ENCODE measurements at places on chromosomes 2 and 18.

- no peaks in the 10 kb centered on the region for H3K4me1 ChIP-seq
- no peaks in the 10 kb centered on the region for H3K27me3 ChIP-seq
- peaks cover 6% of the 10 kb centered on the region for H3K36me3 ChIP-seq
- H3K27ac ChIP-seq, result no peak overlapping the region
Observed at GRCh38 chr18:62045316-62045715, 141.5 kb downstream of the PIGN start.

- no peak overlapping the region for H3K4me3 ChIP-seq
- H3K27me3 ChIP-seq, result no peaks in the 10 kb centered on the region
- no peak overlapping the region for H3K27ac ChIP-seq
- DNase-seq, result no peak
Observed at GRCh38 chr2:190786404-190787166, 94.0 kb upstream of the GLS start.

GRCh38 chr2:20823917-20824316 is 1.0 kb upstream of the LDAH start:
- H3K4me3 ChIP-seq, result peak overlapping the region; percentile 17
- no peak overlapping the region for H3K27ac ChIP-seq
- peaks cover 9% of the 10 kb centered on the region for H3K36me3 ChIP-seq
- H3K27me3 ChIP-seq, result no peaks in the 10 kb centered on the region
- peaks cover 13% of the 10 kb centered on the region for H3K4me1 ChIP-seq
- no peak for DNase-seq

DNA sequence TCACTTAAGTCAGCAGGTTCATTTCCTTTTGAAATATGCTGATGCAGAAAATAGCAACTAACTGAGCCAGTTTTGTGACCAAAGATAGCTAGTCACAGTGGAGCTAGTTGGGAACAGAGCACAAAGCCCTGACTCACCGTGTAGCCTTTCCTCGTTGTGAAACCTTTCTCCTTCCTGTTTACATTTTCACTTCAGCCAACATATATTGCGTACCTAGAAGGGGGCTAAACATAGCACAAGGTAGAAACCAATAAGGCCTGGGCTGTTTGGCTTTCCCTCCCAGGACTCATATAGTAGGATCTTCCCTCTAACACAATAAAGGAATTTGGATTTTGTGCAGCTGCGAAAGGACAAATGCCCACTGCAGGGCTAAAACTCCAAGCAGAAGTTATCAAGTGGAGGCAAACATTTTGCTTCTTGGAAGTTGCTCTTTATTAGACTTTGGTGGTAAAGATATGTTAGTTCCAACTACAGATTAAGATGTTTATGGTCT is 24.5 kb upstream of the LPIN2 start:
- DNase-seq, result peak; percentile 36
- H3K27me3 ChIP-seq, result peaks cover 3% of the 10 kb centered on the region
- H3K36me3 ChIP-seq, result no peaks in the 10 kb centered on the region
- peak overlapping the region; percentile 78 for H3K27ac ChIP-seq
- peaks cover 24% of the 10 kb centered on the region for H3K4me1 ChIP-seq

- DNase-seq, result no peak
- H3K36me3 ChIP-seq, result no peaks in the 10 kb centered on the region
- H3K27ac ChIP-seq, result no peak overlapping the region
- H3K27me3 ChIP-seq, result no peaks in the 10 kb centered on the region
Observed at GRCh38 chr2:138137949-138138348, 173.7 kb downstream of the HNMT start.

GRCh38 chr2:103879101-103879500 is 974.8 kb upstream of the POU3F3 start:
- no peak for DNase-seq
- H3K4me3 ChIP-seq, result no peak overlapping the region
- H3K4me1 ChIP-seq, result no peaks in the 10 kb centered on the region
- H3K27ac ChIP-seq, result no peak overlapping the region
- H3K36me3 ChIP-seq, result no peaks in the 10 kb centered on the region

- no peak overlapping the region for H3K4me3 ChIP-seq
- no peak for DNase-seq
- peaks cover 38% of the 10 kb centered on the region for H3K4me1 ChIP-seq
- H3K27me3 ChIP-seq, result no peaks in the 10 kb centered on the region
Observed at GRCh38 chr2:149579972-149580882, 7.3 kb downstream of the MMADHC start.

DNA sequence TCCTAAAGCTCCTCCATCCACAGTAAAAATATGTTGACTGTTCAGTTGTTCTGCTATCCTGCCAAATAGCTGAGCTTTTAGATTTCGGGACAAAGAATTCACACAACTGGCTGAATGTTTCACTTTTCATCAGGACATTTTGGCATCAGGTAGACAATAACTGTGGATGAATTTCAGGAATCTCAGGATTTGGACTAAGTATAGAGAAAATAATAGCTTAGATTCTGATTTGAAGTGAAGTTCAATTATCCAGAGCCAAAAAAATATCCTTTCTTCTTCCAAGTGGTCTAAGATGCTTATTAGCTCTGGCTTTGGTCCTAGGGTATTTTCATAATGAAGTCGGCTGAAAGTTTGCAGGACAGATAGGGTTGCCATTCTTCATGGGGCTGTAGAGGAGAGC is 16.1 kb downstream of the KCNE4 start:
- no peaks in the 10 kb centered on the region for H3K36me3 ChIP-seq
- H3K27me3 ChIP-seq, result no peaks in the 10 kb centered on the region
- no peak overlapping the region for H3K4me3 ChIP-seq
- no peak overlapping the region for H3K27ac ChIP-seq
- H3K4me1 ChIP-seq, result no peaks in the 10 kb centered on the region
- DNase-seq, result no peak

- H3K36me3 ChIP-seq, result no peaks in the 10 kb centered on the region
- no peak overlapping the region for H3K4me3 ChIP-seq
Observed at GRCh38 chr2:231378026-231378722, 17.3 kb upstream of the B3GNT7 start.

DNA sequence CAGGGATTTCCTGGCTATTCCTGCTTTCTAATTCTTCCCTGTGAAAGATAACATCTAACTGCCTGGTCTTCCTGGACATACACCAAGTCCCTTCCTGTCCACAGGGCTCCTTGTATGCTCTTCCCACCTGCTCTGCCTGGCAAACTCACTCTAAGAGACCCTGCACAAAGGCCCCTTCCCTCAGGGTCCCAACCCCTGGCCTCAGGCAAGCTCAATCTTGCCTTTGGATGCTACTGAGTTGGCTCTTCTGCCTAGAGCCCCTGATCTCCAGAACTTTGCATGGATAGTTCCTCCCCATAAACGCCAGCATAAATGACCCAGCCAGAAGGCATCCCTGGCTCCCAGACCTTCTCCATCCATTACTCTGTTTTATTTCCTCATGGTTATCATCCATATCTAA is 98.3 kb upstream of the OTOS start:
- no peak for DNase-seq
- peaks cover 2% of the 10 kb centered on the region for H3K4me1 ChIP-seq
- no peaks in the 10 kb centered on the region for H3K36me3 ChIP-seq
- peaks cover 8% of the 10 kb centered on the region for H3K27me3 ChIP-seq

GRCh38 chr2:181397331-181397730 is 59.9 kb upstream of the ITGA4 start:
- no peak overlapping the region for H3K27ac ChIP-seq
- H3K36me3 ChIP-seq, result peaks cover 11% of the 10 kb centered on the region
- no peak overlapping the region for H3K4me3 ChIP-seq
- no peak for DNase-seq

DNA sequence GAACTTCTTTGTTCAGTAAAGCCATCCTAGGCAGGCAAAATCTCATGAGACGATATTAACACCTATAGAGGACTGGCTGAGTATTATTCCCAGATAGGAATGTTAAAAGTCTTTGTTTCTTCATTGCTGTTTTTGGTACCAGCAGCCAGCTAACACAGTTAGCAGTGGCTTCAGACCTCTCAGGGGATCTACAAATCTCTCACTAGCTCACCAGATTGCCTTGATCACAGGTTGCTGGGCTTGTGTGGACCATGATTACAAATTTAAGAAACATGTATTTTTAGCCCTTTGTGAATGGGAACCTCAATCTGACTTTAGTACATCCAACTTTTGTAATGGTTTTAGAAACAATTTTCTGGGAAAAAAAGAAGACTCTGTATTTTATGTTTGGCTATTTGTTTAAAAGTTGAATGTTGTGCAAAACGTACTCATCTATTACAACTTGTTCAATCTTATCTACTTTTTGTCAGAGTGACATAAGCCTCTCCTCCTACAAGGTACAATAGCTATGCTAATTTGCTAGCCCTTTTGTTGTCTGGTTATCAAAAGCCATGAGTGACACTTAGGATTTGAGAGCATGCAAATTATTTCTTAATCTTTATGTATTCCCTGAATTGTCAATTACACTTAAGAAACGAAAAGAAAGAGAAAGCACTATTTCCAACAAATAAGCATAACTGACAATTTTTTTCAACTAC is 693.1 kb downstream of the ERBB4 start:
- H3K36me3 ChIP-seq, result no peaks in the 10 kb centered on the region
- H3K27ac ChIP-seq, result no peak overlapping the region

DNA sequence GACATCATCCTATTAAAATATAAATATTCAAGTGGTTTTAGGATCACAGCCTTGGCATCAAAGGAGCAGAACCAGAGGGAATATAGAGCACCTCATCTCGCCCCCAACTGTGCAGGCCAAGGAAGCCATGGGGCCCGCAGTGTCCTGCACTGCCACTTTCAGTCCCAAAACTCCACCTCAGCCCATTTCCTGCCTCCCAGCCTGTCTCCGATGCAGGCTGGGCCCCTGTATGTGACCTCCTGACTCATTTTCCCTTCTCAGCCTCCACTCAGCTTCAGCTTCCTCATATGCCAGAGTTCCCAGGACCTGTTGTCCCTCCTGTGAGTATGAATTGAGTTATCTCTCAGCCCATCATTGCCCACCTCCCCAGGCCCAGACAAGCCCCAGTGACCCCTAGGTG is 72.9 kb upstream of the GLI2 start:
- H3K4me1 ChIP-seq, result no peaks in the 10 kb centered on the region
- H3K36me3 ChIP-seq, result no peaks in the 10 kb centered on the region
- DNase-seq, result no peak
- no peak overlapping the region for H3K27ac ChIP-seq
- no peak overlapping the region for H3K4me3 ChIP-seq

GRCh38 chr2:231935815-231936214 is 9.6 kb upstream of the NPPC start:
- H3K4me3 ChIP-seq, result no peak overlapping the region
- peaks cover 4% of the 10 kb centered on the region for H3K27me3 ChIP-seq
- DNase-seq, result no peak
- no peaks in the 10 kb centered on the region for H3K36me3 ChIP-seq
- H3K27ac ChIP-seq, result no peak overlapping the region

GRCh38 chr2:231568098-231568784 is 24.4 kb upstream of the TEX44 start:
- peaks cover 3% of the 10 kb centered on the region for H3K27me3 ChIP-seq
- H3K4me3 ChIP-seq, result no peak overlapping the region
- no peak overlapping the region for H3K27ac ChIP-seq

- peaks cover 13% of the 10 kb centered on the region for H3K4me1 ChIP-seq
- peaks cover 6% of the 10 kb centered on the region for H3K27me3 ChIP-seq
- no peak overlapping the region for H3K4me3 ChIP-seq
- no peak for DNase-seq
- H3K36me3 ChIP-seq, result no peaks in the 10 kb centered on the region
Observed at GRCh38 chr2:151297882-151298281, 8.4 kb upstream of the NMI start.

GRCh38 chr2:217919781-217920351 is 82.9 kb downstream of the TNS1 start:
- H3K4me1 ChIP-seq, result no peaks in the 10 kb centered on the region
- no peak for DNase-seq
- H3K27me3 ChIP-seq, result no peaks in the 10 kb centered on the region
- H3K36me3 ChIP-seq, result no peaks in the 10 kb centered on the region
- no peak overlapping the region for H3K4me3 ChIP-seq

DNA sequence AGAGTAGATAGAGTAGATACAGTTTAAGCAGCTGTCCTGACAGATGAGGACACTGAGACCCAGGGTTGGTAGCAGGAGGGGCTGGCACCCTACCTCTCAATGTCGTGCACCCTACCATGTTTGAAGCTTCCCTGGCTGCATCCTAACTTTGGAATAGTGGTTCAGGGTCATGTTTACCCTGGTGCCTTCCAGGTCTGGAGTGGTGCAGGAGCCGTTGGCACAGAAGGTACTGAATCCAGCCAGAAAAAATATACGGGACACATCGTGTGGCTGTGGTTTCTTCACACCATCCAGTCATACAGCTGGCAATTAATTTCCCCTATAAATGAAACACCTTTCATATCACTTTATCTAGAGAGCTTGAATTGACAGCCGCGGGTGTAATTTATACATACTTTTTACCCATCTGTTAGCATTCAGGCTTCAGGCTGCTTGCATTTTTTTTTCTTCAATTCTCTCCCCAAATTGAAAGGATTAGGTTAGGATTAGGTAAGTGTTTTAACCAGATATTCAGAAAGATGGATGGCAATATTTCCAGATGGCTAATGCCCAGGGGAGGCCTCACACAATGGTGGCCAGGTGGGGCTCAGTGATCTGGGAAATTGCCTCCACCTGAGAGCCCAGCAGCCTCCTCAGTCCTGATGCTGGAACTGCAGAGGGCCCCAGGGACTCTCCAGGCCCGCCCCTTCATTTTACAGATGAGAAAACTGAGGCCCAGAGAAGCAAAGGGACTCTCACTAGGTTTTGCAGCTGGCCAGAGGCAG is 127.0 kb downstream of the CELF4 start:
- H3K27ac ChIP-seq, result no peak overlapping the region
- H3K4me1 ChIP-seq, result no peaks in the 10 kb centered on the region
- no peak for DNase-seq
- H3K36me3 ChIP-seq, result no peaks in the 10 kb centered on the region
- H3K27me3 ChIP-seq, result no peaks in the 10 kb centered on the region

DNA sequence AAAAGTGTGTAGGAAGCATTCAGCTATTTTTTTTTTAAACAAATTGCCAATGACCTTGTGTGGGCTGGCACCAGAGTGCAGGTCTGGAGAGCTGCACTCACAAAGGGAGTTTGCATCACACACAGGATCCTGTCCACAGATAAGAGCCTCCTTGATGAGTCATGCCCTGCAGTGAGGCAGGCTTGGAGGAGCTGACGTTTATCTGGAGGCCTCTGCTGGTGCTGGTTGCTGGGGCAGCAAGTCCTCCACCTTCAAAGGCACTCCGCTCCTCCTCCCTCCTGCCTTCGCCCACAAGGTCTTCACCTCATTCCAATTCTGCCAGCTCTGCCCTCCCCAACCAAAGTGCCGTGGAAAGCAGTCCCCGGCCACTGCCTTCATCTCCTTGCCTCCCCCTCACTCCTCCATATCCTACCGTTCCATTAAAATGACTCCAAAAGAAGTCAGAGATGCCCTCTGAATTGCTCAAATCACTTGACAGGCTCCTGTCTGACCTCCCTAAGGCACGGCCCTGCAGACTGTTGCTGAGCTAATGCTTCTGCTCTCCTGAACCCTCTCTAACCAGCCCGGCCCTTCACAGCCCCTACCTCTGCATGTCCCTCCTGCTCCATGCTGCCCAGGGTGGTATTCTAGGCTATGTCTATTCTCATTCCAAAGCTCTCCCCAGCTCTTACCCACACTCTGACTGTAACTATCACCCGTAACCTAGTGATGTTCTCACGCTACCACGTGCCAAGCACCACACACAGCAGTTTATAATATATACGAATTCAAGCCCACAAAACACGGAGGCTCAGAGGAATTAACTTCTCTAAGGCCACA is 30.9 kb downstream of the LONRF2 start:
- H3K4me1 ChIP-seq, result peaks cover 11% of the 10 kb centered on the region
- DNase-seq, result peak; percentile 87
- no peak overlapping the region for H3K4me3 ChIP-seq
- no peaks in the 10 kb centered on the region for H3K36me3 ChIP-seq
- H3K27me3 ChIP-seq, result peaks cover 27% of the 10 kb centered on the region
